Peyer's patch (tissue), 4 donors: ENCODE measurements at places on chromosomes 12 and 14.
A peak's percentile ranks its signal among the peaks of the same experiment; 100 is the strongest.

- DNase-seq: no peak
- no peaks in the 10 kb centered on the region for H3K27me3 ChIP-seq
- H3K36me3 ChIP-seq: no peaks in the 10 kb centered on the region
- H3K27ac ChIP-seq: no peak overlapping the region
Observed at GRCh38 chr14:34135492-34135891, 184.6 kb upstream of the EGLN3 start.

DNA sequence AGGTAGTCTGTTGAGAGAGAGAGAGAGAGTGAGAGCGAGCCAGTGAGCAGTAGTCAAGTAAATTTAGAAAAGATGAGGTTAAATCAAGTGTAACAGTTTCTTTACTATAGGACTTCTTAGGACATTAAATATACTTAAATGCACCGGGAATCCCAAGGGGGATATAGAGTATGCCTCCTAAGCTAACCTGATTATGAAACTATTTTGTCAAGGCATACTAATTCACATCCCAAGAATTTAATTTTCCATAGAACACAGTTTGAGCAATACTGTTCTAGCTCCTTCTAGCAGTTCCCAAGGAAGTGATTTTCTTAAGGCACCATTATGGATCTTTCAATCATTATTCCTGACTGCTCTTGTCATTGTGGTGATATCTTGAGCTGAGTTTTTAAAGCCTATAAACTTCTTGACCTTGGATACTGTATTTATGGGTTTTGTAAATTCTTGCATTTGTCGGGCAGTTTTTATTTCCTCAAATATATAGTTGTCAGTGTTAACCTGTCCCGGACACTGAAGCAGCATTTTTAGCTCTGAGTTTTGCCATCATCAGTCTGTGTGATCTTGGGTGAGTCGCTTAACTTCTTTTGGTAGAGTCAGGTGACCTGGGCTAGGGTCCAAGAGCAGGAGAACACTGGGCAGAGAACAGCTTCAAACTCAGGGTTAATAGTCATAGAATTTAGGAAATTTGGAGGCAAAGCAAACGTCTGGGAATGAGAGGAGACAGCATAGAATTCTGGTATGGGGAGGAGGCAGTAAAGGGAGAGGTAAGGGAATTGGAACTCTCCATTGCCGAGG lies 196.5 kb upstream of the FRMD6 start:
- H3K4me3 ChIP-seq: no peak overlapping the region
- no peaks in the 10 kb centered on the region for H3K4me1 ChIP-seq
- H3K36me3 ChIP-seq: no peaks in the 10 kb centered on the region
- H3K27ac ChIP-seq: no peak overlapping the region
- H3K27me3 ChIP-seq: no peaks in the 10 kb centered on the region

- no peaks in the 10 kb centered on the region for H3K27me3 ChIP-seq
- no peaks in the 10 kb centered on the region for H3K4me1 ChIP-seq
- no peak overlapping the region for H3K27ac ChIP-seq
Observed at GRCh38 chr12:111673503-111673902, 12.3 kb downstream of the BRAP start.

DNA sequence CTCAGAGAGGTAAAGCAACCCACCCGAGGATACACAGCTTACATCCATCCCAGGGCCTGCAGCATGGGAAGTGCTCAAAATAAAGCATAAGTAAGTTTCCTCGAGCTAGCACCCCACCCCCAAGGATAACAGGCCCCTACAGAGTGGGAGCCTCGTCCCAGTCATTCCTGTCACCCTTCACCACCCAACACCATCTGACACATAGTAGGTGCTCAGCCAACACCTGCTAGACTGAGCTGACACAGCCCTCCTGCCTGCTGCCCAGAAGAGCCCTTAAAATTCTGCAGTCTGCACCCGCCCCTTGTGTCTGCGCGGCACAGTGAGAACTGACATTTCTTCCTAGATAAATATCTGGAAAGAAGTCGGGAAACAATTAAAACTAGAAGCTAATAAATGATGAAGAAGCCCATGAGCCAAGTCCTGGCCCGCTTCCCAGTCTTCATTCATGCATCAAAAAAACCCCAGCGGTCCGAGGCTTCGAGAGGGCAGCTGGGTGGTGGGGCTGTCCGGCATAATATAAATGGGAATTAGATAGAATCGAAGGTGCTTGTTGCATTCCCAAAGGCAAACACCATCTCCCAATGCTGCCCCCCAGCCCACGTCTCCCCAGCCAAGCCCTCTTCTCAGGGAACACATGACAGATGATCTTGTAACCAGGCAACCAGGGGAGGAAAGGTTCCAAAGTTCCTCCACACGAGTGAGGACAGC lies 76.2 kb downstream of the BCL11B start:
- no peak overlapping the region for H3K27ac ChIP-seq
- peaks cover 5% of the 10 kb centered on the region for H3K4me1 ChIP-seq
- no peak overlapping the region for H3K4me3 ChIP-seq
- no peak for DNase-seq
- no peaks in the 10 kb centered on the region for H3K27me3 ChIP-seq

- no peak for DNase-seq
- no peak overlapping the region for H3K27ac ChIP-seq
- no peak overlapping the region for H3K4me3 ChIP-seq
- H3K4me1 ChIP-seq: no peaks in the 10 kb centered on the region
- no peaks in the 10 kb centered on the region for H3K27me3 ChIP-seq
Observed at GRCh38 chr12:125152463-125152862, 87.2 kb downstream of the AACS start.

GRCh38 chr14:75709207-75709812 lies 48.3 kb downstream of the TTLL5 start:
- H3K4me1 ChIP-seq: no peaks in the 10 kb centered on the region
- no peaks in the 10 kb centered on the region for H3K27me3 ChIP-seq
- no peak overlapping the region for H3K4me3 ChIP-seq
- peak; percentile 68 for DNase-seq
- no peak overlapping the region for H3K27ac ChIP-seq
- H3K36me3 ChIP-seq: no peaks in the 10 kb centered on the region

GRCh38 chr14:51335531-51335930 lies 95.5 kb downstream of the TMX1 start:
- no peak for DNase-seq
- no peak overlapping the region for H3K4me3 ChIP-seq
- no peaks in the 10 kb centered on the region for H3K4me1 ChIP-seq
- H3K36me3 ChIP-seq: no peaks in the 10 kb centered on the region
- peak overlapping the region; percentile 35 for H3K27ac ChIP-seq

DNA sequence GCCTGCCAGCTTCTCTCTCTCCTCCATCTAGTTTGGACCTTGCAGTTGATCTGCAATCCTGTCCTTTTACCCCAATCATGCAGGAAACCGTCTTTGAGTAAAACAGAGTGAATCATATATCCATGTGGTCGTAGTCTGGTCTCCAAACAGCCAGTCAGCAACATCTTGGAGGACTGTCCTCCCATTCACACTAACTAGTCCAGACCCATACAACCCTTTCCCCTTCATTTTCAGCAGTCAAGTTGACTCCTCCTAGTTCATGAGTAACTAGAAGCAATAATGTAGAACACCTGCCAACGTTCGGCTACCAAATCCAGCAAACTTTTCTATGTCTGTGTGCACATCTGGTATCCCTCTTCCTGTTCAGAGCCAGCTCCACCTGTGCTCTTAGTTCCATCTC lies 10.8 kb upstream of the BIN2 start:
- no peaks in the 10 kb centered on the region for H3K4me1 ChIP-seq
- H3K4me3 ChIP-seq: no peak overlapping the region
- no peaks in the 10 kb centered on the region for H3K36me3 ChIP-seq
- DNase-seq: no peak
- no peaks in the 10 kb centered on the region for H3K27me3 ChIP-seq

GRCh38 chr12:131808744-131809371 lies 19.3 kb upstream of the MMP17 start:
- no peak overlapping the region for H3K27ac ChIP-seq
- no peaks in the 10 kb centered on the region for H3K36me3 ChIP-seq
- H3K4me1 ChIP-seq: no peaks in the 10 kb centered on the region
- no peak for DNase-seq
- H3K4me3 ChIP-seq: no peak overlapping the region

- H3K27me3 ChIP-seq: no peaks in the 10 kb centered on the region
- no peak overlapping the region for H3K27ac ChIP-seq
- DNase-seq: no peak
- no peaks in the 10 kb centered on the region for H3K36me3 ChIP-seq
- no peaks in the 10 kb centered on the region for H3K4me1 ChIP-seq
- H3K4me3 ChIP-seq: no peak overlapping the region
Observed at GRCh38 chr14:32744811-32745445, 193.8 kb upstream of the NPAS3 start.

GRCh38 chr14:104588066-104588857 lies 8.7 kb downstream of the C14orf180 start:
- H3K36me3 ChIP-seq: no peaks in the 10 kb centered on the region
- no peak overlapping the region for H3K27ac ChIP-seq
- DNase-seq: no peak
- no peaks in the 10 kb centered on the region for H3K4me1 ChIP-seq
- H3K4me3 ChIP-seq: no peak overlapping the region
- no peaks in the 10 kb centered on the region for H3K27me3 ChIP-seq

DNA sequence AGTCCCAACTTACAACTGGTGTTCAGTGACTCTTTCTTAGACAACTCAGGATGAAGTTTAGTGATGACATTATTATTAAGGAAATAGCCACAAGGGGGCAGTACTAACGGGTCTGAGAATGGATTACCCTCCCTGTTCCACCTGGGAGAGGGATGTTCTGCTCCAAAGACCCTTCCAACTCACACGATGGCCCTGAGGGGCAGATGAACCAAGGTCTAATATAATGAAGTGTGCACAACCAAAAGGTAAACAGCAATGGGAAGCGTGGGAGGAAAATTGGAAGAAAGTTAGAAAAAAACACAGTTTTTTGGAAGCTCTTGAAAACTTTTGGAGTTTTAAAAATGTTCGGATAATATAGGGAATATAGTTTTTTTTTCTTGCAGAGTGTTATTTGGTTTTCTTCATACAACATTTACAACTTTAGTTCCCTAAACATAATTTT lies 24.0 kb downstream of the FGF6 start:
- H3K27ac ChIP-seq: no peak overlapping the region
- H3K4me1 ChIP-seq: no peaks in the 10 kb centered on the region
- no peaks in the 10 kb centered on the region for H3K27me3 ChIP-seq
- no peaks in the 10 kb centered on the region for H3K36me3 ChIP-seq
- H3K4me3 ChIP-seq: no peak overlapping the region

DNA sequence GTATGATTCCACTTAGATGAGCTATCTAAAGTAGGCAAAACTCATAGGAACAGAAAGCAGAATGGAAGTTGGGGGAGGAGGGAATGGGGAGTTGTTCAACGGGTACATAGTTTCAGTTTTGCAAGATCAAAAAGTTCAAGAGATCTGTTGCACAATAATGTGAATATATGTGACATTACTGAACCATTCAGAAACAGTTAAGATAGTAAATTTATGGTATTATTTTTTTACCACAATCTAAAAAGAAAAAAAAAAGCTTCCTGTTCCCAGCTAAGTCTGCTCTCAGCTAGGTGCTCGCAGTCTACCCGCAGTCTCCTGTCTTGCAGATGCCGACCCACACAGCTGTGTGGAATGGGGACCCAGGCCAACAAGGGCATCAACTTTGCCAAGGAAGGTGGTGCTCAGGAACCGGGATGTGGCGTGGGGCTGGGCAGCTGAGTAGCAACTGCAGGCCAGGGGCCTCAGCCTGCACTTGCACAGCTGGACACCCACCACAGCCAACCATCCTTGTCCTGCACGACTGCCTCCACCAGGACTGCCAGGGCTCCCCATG lies 15.3 kb upstream of the ANO6 start:
- no peaks in the 10 kb centered on the region for H3K36me3 ChIP-seq
- no peaks in the 10 kb centered on the region for H3K4me1 ChIP-seq
- no peak for DNase-seq
- no peak overlapping the region for H3K4me3 ChIP-seq
- H3K27me3 ChIP-seq: no peaks in the 10 kb centered on the region

DNA sequence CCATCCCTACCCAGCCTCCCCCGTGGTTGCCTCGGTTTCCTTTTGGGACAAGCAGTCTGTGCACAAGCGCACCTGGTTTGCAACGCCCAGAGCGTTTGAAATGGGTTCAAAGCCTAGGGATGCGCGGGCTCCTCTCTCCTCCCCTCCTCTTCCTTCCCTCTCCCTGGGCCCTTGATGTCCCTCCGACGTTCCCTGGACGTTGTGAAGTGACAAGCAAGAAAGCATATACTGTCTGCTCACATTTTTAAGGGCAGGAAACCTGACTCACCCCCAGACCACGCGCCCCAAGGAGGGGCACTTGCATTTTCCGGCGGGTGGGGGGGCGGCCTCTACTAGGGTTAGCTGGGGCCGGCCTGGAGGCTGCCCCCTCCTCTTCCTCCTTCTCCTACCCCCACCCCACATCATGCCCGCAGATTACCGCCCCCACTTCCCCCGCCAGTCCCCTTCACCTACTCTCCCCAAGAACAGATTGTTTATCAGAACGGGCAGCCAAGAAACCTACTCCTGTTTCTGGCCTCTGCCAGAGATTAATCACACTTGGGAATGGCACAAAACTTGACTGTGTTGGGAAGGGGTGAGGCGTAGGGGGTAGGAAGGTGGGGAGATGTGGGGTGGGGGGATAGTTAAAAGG lies 9.5 kb upstream of the IRF2BPL start:
- peak; percentile 64 for DNase-seq
- H3K4me1 ChIP-seq: peaks cover 25% of the 10 kb centered on the region
- H3K27me3 ChIP-seq: no peaks in the 10 kb centered on the region
- H3K36me3 ChIP-seq: no peaks in the 10 kb centered on the region
- H3K27ac ChIP-seq: peak overlapping the region; percentile 91

- no peaks in the 10 kb centered on the region for H3K27me3 ChIP-seq
- no peak for DNase-seq
Observed at GRCh38 chr14:81432219-81432661, 32.1 kb upstream of the STON2 start.

- H3K4me1 ChIP-seq: no peaks in the 10 kb centered on the region
- DNase-seq: no peak
- H3K36me3 ChIP-seq: peaks cover 2% of the 10 kb centered on the region
- H3K27me3 ChIP-seq: no peaks in the 10 kb centered on the region
- no peak overlapping the region for H3K27ac ChIP-seq
Observed at GRCh38 chr12:82474181-82474797, 116.0 kb downstream of the METTL25 start.

DNA sequence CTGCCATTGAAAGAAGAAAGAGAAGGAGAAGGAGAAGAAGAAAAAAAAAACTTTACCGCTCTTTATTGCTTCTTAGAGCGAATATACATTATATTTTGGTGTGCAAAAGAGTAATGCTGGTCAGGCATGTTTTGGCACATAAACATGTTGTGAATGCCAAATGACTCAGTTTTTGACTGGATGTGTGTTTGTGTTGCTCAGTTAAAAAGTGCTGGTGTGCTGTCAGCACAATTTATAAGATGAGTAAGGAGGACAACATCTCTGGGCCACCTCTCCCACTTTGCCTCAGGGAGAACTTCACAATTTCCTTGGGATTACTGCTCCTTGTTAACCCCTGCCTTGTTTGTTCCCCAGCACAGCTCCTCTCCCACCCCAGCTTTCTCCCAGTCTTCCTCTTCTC lies 584.8 kb downstream of the ETNK1 start:
- H3K36me3 ChIP-seq: no peaks in the 10 kb centered on the region
- no peaks in the 10 kb centered on the region for H3K27me3 ChIP-seq
- no peak overlapping the region for H3K27ac ChIP-seq
- no peak for DNase-seq

- DNase-seq: no peak
- peak overlapping the region; percentile 65 for H3K27ac ChIP-seq
- no peaks in the 10 kb centered on the region for H3K27me3 ChIP-seq
- H3K4me3 ChIP-seq: no peak overlapping the region
- H3K4me1 ChIP-seq: no peaks in the 10 kb centered on the region
Observed at GRCh38 chr14:68139431-68140075, 320.0 kb downstream of the RAD51B start.

- H3K4me1 ChIP-seq: no peaks in the 10 kb centered on the region
- H3K27me3 ChIP-seq: no peaks in the 10 kb centered on the region
- no peak overlapping the region for H3K27ac ChIP-seq
- no peak for DNase-seq
Observed at GRCh38 chr12:131119936-131120335, 166.2 kb downstream of the ADGRD1 start.
